Activated naive CD4-positive, alpha-beta T cell treated with Interleukin-2 at 50 U/mL for 16 hours (primary cell): ENCODE measurements at places on chromosomes 4 and X.

DNA sequence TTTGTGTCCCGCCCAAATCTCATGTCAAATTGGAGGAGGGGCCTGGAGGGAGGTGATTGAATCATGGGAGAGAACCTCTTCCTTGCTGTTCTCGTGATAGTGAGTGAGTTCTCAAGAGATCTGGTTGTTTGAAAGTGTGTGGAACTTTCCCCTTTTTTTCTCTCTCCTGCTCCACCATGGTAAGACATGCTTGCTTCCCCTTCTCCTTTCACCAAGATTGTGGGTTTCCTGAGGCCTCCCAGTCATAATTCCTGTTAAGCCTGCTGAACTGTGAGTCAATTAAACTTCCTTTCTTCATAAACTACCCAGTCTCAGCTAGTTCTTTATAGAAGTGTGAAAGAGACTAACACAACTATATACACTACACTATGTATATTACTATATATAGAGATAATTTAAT, 697.8 kb upstream of the HS3ST1 start:
- DNase-seq, result no peak

DNA sequence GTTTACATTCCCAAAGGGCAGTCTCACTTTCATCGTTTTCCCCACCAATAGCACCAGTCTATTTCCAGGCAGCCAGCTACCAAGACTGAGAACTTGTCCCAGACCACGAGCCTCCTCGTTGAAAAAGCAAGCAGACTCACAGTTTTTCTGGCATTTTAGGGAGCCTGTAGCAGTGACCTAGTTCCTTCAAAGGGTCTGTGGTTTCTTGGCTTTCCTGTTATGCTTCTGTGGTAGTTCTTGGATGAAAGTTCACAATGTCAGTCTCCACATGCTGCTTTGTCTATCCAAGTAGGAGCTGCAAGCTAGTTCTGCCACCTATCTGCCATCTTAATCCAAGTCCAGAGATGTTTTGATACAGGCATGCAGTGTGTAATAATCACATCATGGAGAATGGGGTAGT, 151.6 kb upstream of the ZC4H2 start:
- DNase-seq, result no peak

- DNase-seq, result no peak
These were observed 47.6 kb downstream of the SH3KBP1 start for GRCh38 chrX:19839770-19840254.

GRCh38 chr4:145796346-145796745, 116.4 kb downstream of the C4orf51 start:
- no peak for DNase-seq

GRCh38 chr4:54197926-54198325, 31.2 kb upstream of the PDGFRA start:
- no peak for DNase-seq

DNA sequence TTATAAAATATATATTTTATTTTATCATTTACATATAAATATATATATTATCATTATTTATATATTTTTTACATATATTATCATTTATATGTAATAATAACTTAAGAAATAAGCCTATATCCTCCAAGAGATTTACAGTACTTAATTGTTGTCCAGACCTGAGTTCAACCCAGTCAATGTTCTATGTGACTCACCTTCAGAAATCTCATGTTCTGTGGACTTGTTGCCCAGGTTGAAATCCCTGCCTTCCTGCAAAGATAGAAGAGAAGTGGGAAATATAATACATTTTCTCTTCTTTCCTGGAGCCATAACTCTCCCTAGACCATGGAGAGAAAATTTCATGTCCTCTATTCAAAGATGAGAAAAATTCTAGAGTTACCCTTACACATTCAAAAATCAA, 247.3 kb downstream of the PARM1 start:
- no peak for DNase-seq

DNA sequence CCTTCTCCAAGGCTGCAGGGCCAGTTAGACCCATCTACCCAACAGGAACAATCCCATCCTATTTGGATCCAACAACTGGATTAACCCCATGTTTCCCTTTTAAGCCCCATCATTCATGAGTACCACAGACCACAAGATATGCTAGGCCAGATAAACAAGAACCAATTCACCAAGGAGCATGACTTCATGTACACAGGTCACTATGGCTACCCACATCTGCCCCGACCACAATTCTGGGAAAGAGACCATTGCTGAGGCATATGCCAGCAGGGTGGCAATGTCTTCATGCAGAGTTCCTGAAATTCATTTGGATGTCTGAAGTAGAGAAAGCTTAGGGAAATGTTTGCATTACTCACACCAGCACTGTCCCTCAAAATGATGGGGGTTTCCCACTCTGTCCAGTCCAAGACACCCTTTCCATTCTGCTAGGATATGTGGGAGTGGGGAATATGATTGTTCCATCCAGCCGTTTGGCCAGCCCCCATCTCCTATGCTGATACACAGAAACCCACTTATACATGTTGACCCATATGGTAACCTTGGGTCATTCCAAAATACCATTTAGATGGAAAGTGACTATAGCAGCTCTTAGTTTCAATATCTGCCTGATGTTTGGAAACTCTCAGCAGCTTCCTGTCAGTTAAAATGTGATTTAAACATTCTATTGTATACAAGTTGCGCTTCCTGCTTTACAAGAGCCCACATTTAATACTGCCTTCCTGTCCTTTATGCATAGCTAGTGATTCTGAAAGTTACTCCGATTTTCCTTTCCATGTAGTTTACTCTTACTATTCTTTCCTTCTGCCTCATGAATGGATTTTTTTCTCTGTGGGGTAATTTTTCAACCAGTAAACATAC, 129.0 kb downstream of the AMMECR1 start:
- DNase-seq, result no peak

GRCh38 chr4:75287738-75288517, 226.3 kb downstream of the RCHY1 start:
- no peak for DNase-seq

GRCh38 chr4:121932212-121932974, 19.5 kb downstream of the TRPC3 start:
- DNase-seq, result no peak

DNA sequence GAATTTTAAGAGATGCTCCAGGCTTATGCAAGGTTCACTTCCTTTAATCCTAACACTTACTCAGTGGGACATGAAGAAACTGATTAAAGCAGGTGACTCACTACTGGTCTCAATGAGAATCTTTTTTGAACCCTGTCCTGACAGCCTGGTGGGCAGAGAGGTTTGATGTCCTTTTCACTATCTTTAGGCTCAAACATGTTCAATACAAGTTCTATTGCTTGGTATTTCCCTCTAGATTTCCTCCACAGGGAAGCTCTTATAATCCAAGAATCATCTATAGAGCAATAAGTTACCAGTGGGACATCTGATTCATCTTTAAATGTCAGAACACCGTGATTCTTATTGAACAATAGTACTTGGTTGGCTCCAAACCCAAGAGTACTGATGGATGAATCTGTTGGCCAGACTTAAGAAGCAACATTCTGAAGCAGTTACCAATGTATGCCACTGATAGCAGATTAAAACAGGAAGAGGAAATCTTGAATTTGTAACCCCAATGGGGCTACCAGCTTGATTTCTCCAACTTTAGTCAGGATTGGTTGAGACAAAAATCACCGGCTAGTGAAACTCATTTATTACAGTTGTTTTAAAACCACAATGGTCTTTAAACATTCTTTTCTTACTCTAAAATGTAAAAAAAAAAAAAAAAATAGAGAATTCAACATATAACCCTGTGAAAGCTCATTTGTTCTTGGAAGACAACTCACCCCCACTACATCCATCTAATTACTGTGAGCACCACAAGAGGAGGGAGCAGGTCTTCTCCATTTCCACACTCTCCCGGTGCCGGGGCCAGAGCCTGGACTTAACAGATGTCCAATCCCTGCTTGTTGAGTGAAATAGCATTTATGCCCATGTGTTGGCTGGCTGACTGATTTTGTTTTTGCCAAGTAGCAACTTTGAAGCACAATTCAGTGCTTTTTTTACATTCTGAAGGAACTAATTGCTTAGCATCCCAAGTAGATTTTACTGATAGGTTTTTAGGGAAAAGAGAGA, 43.3 kb downstream of the FGFBP1 start:
- DNase-seq, result no peak

DNA sequence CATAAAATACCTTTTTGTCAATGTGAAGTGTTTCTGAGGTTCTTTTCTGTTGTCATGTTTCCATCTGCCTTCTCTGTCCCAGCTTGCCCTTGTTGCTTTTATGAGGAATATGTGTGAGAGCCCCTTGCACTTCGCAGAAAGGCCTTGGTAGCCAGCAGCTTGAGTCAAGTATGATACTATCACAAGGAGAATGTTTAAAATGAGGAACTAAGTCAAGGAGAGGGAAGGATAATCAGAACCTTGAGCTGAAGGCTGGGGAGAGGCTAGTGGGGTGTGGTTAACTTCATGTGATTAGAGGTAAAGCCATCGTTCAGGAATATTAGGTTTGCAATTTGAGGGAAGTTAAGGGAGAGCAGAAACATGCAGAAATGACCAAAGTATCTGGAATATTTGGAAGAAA, 12.7 kb downstream of the PGK1 start:
- DNase-seq, result no peak

- no peak for DNase-seq
These were observed 24.3 kb downstream of the ADD1 start for GRCh38 chr4:2867758-2868491.
